ENCODE measurements at places on chromosomes 4 and X. TPM values are rescaled to one million over a fixed set of nuclear protein-coding genes. Genes with fewer than 3 reads are reported as not detected.

VEGFD gene
- 1.8 TPM for total RNA-seq

NEXMIF gene
- total RNA-seq = 2.2 TPM

MAGEA2B gene
- not detected for total RNA-seq

DNA sequence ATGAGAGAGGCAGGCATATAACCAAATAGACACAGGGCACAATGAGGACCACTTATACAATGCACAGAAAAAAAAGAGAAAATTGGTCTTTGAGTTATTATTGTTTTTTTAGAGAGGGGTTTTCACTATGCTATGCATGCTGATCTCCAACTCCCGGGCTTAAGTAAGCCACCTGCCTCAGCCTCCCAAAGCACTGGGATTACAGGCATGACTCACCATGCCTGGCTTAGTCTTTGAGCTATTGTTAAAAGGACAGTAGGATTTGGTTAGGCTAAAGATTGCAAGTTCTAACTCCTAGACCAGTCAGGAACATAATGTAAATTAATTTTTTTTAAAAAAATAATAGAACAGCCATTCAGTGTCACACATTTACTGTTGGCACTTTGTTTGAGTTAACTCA lies 340.1 kb downstream of the GPAT3 start:
- no peak overlapping the region for H3K27ac ChIP-seq
- H3K4me1 ChIP-seq = no peaks in the 10 kb centered on the region
- H3K36me3 ChIP-seq = no peaks in the 10 kb centered on the region
- no peaks in the 10 kb centered on the region for H3K27me3 ChIP-seq
- no peak overlapping the region for H3K4me3 ChIP-seq
- no peak for DNase-seq

GRCh38 chr4:122450847-122451246 lies 5.7 kb downstream of the IL2 start:
- no peak overlapping the region for H3K4me3 ChIP-seq
- H3K36me3 ChIP-seq = no peaks in the 10 kb centered on the region
- H3K4me1 ChIP-seq = no peaks in the 10 kb centered on the region
- H3K27ac ChIP-seq = no peak overlapping the region
- no peak for DNase-seq

- no peaks in the 10 kb centered on the region for H3K27me3 ChIP-seq
- no peaks in the 10 kb centered on the region for H3K36me3 ChIP-seq
- H3K4me1 ChIP-seq = no peaks in the 10 kb centered on the region
Observed at GRCh38 chr4:182134261-182134660, 108.9 kb upstream of the TENM3 start.
